ENCODE measurements at places on chromosomes 2 and 18.

DNA sequence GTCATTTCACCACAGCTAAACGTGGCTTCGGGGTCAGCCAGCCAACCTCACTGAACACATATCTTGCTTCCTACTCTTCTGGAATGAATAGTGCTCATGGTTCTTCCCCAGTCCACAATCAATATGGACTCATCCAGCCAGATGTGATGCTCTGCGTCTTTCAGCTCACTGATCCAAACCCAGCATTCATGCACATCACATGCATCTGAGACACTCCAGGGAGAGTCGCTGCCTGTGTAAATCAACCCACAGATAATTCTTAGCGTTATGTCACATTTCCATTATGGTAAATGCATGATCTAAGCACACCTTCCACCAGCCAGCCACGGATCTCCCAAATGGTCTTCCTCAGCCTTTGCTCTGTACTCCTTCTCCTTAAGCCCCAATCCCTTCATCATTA lies 306.7 kb upstream of the CHAC2 start:
- DNase-seq, result no peak

GRCh38 chr2:795531-796041 lies 118.4 kb upstream of the TMEM18 start:
- DNase-seq, result no peak

- peak; percentile 54 for DNase-seq
Measured at GRCh38 chr2:67322353-67323001, 74.7 kb upstream of the ETAA1 start.

DNA sequence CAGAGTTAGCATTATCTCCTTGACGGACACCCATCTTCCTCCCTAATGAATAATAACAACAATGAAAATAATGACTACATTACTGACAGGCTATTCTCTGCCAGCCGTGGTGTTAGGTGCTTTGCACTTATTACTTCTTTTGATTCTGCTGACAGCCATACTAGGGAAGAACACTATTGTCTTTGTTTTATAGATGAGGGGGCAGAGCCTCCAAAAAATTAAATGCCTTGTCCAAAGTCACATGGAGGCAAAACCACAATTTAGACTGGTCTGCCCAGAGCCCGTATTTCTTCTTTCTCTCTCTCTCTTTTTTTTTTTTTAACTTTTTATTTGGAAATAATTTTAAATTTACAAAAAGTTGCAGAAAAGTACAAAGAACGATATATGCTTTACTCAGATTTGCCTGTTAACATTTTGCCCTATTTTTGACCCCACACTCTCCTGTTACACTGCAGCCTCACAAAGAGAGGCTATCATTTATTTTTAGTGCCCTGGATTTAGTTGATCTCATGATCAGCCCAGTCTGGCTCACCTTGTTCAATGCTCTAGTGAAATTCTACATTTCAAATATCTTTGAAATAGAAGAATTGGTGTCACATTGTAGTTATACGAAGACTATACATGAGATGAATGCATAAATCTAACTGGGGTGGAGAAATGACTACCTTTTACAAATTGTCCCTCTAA lies 369.4 kb downstream of the LRRTM1 start:
- no peak for DNase-seq

DNA sequence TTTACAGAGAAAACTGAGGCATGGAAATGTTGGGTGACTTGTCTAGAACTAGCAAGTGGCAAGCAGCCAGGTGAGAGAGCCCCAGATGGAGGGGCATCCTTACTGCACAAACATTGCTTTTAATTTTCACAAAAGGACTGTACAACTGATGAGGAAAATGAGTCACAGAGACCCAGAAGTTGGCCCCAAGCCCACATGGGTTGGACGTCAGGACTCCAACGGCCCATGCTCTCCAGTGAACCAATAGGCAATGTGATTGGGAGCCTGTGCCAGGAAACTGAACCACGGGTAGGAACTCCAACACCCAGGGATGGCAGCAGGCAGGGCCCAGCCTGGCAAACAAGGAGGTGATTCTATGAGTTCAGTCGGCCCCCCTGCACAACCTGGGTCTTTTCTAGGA lies 50.8 kb downstream of the PID1 start:
- no peak for DNase-seq

DNA sequence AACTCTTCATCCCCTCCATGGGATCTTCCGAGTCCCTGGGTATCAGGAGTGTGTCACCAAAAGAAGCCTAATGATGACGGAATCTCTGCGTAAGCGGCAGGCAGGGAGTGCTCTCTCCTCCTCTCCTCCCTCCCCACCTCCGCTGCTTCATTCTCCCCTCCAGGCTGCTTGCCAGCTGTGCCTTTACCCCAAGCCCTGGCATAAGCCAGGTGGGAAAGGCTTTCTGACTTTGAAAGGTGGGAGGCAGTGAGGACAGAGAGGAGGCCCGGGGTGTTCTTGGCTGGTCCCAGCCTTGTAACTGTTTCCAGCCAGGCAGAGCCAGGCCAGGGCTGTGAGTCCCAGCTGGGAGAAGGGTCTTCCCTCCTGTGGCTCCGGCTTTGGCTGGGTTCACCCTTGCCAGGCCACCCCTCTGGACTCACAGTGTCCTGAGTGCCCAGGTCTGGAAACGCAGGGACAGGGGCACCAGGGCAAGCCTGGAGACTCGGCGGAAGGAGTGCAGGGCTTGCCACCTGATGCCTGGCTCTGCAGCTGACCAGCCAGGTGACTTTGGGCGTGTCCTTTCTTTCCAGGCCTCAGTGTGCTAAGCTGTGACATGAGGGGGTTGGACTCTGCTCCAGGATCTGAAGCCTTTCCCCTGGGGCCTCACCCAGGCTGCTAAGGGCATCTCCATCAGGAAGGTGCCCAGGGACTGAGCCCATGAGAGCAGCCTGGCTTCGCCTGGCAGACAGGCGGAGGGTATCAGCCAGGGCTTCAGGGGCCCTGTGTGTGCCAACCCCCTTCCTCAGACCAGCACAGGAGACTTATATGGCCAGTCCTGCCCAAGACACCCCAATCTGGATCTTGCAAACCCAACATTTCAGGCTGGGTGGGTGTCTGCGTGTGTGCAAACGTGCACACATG lies 32.7 kb upstream of the HPCAL1 start:
- no peak for DNase-seq

- no peak for DNase-seq
Measured at GRCh38 chr2:162506706-162507105, 162.8 kb downstream of the GCA start.

GRCh38 chr2:110717734-110718133 lies 14.6 kb upstream of the ACOXL start:
- DNase-seq, result no peak

- DNase-seq, result no peak
Measured at GRCh38 chr2:70044290-70045040, 42.8 kb upstream of the PCBP1 start.

DNA sequence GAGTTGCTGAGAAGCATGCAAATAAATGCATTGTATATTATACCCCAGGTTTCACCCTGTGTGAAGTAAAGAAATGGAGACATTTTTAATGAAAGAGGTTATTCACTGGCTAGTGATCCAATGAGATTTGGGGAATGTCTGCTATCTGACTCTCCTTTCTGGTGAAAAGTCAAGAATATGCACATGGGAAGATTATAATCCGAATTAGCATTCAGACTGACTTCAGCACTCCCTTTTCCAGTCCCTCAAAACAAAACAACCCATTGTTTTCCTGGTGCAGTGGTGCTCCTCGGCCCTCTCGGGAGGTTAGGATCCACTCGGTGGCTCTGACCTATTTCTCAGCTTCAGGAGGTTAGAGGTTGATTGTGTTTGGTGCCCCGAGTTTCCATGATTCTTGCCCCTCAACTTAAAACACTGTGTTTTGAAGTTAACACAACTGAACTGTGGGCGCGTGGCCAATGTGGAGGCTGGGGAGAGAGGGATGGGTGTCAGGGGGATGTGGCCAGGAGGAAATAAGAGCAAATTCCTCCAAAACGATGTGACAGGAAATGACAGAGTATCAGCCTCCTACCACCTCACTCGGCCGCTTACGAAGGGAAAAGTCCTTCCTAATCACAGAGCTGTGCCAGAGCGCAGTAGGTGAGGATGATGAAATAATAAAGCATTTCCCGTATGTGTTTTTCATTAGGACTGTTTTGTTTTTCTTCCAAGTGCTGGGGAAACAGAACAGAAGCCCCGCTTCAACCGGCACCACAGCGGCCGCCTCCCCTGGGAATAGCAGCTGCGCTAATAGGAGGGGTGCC lies 440.1 kb downstream of the MTX2 start:
- no peak for DNase-seq

GRCh38 chr2:213237251-213237650 lies 47.0 kb upstream of the SPAG16 start:
- no peak for DNase-seq

DNA sequence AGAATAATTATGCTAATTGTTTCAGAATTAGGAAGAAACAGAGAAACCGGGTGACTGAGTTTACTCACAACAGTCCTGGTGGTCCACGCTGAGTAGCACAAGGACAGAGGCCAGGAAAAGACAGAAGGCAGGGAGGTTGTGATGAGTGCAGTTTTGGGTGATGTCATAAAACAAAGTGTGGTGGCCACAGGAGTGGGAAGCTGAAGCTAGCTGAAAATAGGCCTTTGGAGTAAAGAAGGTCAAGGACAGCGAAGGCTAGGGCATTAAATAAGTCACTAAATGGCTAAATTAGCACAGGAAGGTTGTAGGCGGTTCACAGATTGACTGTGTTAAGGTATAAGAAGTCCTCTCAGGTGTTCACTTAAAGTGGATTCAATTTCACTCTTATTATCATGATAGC lies 120.9 kb upstream of the TTN start:
- DNase-seq, result no peak

GRCh38 chr2:61537277-61537949 lies 743 bp downstream of the XPO1 start:
- no peak for DNase-seq

- no peak for DNase-seq
Measured at GRCh38 chr2:64987001-64987955, 1.9 kb upstream of the SLC1A4 start.

- DNase-seq, result no peak
Measured at GRCh38 chr2:204754898-204755297, 209.6 kb downstream of the PARD3B start.

- no peak for DNase-seq
Measured at GRCh38 chr2:120344976-120345581, 857 bp upstream of the INHBB start.
